ENCODE measurements at places on chromosomes 4 and X.

GRCh38 chr4:71732066-71732465 is 51.8 kb downstream of the GC start:
- no peak for DNase-seq

- DNase-seq, result peak; percentile 79
Measured at GRCh38 chrX:10370976-10371375, 214.2 kb downstream of the CLCN4 start.

GRCh38 chrX:154398668-154399526 is 720 bp downstream of the RPL10 start:
- no peak for DNase-seq

GRCh38 chr4:154329268-154329868 is 162.2 kb downstream of the DCHS2 start:
- peak; percentile 43 for DNase-seq

GRCh38 chr4:106809076-106809475 is 227.0 kb downstream of the DKK2 start:
- peak; percentile 58 for DNase-seq

GRCh38 chr4:90837241-90837640 is 710.0 kb downstream of the CCSER1 start:
- no peak for DNase-seq

DNA sequence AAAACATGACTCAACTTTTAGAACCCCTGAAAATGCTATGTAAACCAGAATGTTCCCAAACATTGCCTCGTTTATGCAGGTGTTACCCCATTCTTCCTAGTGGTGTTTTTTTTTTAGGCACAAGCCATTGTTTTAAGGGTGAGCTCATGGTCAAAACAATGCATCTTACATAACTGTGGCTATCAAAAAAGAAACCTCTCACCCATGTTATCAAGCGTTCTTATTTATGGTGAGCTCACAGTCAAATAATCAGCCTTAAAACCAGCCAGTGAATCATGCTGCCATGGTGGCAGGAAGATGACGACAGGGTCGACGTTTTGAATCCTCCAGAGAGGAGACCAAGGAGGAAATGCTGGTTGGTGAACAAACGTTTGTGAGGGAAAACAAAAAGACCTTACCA is 195.2 kb downstream of the KDR start:
- peak; percentile 73 for DNase-seq

- no peak for DNase-seq
Measured at GRCh38 chr4:59823311-59823710, 1376.8 kb upstream of the ADGRL3 start.

DNA sequence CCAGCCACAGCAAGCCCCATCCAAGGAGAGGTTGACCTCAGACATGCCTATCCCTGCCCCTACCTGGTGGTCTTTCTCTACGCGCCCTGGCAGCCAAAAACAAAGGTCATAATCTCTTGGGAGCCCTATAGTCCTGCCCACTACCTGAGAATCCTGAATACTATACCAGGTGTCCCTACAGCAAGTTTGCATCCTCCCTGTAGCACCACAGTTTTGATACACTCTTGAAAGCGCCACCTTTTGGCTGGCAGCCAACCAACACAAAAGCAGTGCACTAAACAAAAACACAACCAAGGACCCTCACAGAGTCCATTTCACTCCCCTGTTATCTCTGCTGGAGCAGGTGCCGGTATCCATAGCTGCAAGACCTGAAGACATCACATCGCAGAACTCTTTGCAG is 523.8 kb upstream of the CPEB2 start:
- DNase-seq, result no peak

DNA sequence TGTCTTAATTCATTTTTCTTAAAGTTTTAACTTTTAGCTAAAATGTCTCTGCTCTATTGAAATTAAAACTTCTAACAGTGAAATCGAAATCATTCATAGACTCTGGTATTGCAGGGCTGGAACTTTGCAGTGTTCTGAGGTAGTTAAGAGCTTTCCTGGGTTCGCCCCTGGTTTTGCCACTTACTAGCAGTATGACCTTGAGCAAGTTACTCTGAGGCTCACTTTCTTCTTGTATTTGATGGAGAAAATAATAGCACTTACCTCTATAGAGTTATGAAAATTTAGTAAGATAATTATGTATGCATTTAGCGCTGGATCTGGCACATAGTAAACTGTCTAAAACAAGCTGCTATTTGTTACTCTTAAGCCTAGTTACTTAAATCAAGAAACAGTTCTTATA is 1.7 kb downstream of the SLAIN2 start:
- DNase-seq, result no peak

DNA sequence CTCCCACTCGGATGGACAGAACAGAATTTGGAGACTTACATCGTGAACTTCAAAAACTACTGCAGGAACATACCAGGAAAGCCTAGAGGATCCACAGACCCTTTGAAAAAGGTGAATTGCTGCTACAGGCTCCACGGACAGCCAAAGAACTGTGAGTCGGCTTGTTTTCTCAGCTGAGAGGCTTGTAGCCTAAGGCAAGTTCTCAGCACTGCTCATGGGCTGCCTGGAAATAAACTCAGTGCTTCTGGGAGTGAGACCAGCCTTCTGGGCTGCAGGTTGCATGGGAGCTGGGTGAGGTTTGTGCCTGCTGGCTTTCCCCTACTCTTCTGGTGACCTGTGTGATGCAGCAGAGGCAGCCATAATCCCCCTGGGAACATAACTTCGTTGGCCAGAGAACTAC is 1397.6 kb downstream of the FAM133A start:
- DNase-seq, result no peak

DNA sequence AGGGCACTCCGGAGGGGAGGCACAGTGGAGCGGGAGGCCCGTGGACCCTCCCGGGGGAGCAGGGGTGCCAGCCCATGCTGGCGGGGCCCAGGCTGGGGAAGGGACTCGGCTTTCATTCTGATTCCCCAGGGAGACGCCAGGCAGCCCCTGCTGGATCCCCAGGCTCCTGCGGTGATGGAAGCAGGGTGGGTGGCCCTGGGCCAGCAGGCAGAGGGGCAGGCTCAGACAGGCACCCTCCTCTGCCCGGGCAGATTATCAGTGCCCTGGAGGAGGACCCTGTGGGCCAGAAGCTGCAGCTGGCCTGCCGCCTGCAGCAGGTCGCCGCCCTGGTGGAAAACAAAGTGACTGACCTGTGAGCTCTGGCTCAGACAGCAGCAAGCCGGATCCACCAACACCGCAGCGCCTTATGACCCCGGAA is 2.1 kb upstream of the SRPK3 start:
- peak; percentile 51 for DNase-seq

- DNase-seq, result no peak
Measured at GRCh38 chr4:6956434-6957147, 47.0 kb downstream of the TBC1D14 start.

GRCh38 chrX:45766981-45767501 is 566.4 kb upstream of the DIPK2B start:
- DNase-seq, result peak; percentile 61

GRCh38 chrX:14094191-14094590 is 64.5 kb upstream of the GEMIN8 start:
- DNase-seq, result no peak

DNA sequence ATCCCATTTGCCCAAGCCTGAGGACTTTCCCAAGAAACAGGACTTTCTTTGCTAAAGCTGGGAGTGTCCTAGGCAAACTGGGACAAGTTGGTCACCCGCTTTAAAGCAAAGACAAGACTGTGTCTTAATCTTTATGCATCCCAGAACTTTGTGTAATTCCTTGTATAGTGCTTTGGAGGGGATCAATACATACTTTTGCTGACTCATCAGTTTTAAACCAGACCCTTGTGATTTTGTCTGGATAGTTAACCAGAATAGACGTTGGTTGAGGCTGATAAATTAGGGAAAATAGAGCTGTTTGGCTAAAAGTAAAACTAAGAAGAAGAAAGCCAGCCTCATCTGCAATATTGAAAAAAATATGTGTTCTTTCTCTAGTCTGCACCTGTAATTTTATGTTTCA is 82.8 kb downstream of the IL1RAPL1 start:
- no peak for DNase-seq

DNA sequence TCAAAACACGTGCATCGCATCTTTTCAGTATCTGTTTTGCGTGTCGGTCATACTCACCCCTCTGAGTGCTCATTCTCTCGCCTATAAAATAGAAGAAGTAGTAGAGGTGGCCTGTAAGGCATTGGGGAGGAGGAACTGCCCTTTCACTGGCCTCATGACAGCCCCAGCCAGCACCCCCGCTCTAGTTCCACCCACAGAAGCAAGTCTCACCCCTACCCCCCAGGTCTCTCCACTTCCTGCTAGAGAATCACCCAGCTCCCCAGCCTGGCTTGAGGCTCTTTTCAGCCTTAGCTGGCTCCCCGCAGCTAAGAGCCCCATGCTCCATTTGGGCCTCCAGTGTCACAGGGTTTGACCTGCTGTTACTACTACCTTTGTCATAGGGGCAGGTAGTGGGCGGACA is 11.8 kb downstream of the HDAC6 start:
- no peak for DNase-seq

GRCh38 chr4:156344397-156344796 is 390.7 kb upstream of the CTSO start:
- DNase-seq, result no peak

- DNase-seq, result peak; percentile 90
Measured at GRCh38 chr4:37758226-37758625, 68.3 kb upstream of the PGM2 start.

DNA sequence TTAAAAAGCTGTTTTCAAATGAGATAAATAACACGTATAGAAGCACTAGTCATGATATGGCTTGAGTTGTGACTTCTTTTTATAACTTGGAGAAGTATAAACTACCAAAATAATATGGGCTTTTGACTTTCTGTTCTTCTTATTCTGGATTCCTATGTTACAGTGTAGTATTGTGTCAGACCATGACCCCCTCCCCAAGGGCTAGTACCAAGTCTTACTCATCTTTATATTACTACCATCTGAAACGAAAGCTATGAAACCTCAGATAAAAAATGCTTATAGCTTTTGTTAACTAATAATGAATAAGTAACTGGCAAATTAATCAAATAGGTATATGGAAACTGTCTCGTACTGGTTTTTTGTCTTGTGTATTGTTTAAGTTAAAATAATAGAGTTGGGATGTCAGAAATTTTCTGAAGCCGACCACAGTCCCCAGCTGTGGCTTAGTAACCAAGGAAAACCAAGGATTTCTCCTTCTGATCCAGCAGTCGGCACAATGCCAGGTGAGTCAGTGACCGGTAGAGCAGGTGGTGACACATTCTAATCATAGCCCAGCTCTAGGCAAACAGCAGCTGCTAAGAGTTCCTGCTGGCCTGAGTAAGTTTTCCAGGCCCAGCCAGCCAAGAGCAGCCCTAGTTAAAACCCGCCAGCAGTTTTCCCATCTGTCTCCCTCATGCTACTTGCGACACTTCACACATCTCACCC is 163.3 kb upstream of the PRDX4 start:
- peak; percentile 88 for DNase-seq

DNA sequence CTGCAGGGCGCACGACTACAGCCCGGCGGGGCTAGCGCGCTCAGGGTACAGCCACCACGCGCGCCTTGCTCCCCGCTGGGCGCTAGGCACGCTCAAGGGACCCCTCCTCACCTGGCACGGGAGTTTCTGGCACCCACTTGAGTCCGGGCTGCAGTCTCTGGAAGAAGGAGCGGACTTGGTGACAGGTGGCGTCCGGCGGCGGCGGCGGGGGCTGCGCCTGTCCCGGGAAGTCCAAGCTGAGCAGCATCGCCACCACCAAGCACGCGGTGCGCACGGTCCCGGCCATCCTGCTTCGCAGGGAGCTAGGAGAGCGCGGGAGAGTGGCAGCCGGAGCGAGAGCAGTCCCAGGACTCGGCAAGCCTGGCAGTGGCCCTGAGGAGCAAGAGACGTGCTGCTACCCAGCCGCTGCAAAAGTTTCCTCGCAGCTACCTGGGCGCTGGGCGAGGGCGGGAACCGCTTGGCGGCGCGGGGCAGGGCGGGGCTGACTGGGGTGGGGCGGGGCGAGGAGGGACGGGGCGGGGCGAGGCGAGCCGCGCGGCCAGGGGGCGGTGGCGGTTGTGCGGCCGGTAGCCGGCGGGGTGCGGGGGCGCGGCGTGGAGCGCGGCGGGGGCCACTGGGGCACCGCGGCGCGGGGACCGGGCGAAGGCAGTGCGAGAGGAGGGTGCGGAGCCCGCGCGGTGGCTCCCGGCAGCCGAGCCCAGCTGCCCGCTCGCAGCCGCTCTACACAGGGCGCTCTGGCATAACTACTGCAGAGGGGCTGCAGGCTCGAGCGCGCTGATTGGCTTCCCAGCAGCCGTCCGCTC is at the start of gene GPC3:
Gene GPC3, minus strand, starts transcription at position 431 of the 803 bp plus-strand sequence.
- no peak for DNase-seq

- no peak for DNase-seq
Measured at GRCh38 chr4:81227138-81227537, 12.1 kb upstream of the PRKG2 start.

DNA sequence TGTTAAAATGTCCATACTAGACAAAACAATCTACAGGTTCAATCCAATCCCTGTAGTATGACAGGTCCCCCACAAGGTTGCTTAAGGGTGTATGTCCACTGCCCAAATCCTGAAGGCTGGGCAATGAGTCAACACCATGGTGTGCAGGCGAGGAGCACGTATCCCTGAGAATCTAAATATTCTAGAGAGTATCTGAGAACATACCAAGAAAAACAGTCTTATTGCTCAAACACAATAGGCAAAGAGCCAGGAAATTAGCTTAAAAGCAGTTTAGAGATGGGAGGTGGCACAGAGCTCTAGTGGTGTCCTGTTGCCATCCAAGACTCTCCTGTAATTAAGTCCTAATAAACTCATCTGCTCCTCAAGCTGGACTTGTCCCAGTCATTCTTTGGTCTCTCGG is 37.0 kb downstream of the RCHY1 start:
- DNase-seq, result no peak

GRCh38 chr4:47577779-47578553 is 92.9 kb downstream of the ATP10D start:
- no peak for DNase-seq

GRCh38 chrX:24243188-24243587 is 70.7 kb downstream of the SUPT20HL2 start:
- no peak for DNase-seq

GRCh38 chr4:54852602-54853001 is 194.8 kb downstream of the KIT start:
- no peak for DNase-seq

GRCh38 chrX:28311466-28311865 is 275.8 kb upstream of the IL1RAPL1 start:
- no peak for DNase-seq

DNA sequence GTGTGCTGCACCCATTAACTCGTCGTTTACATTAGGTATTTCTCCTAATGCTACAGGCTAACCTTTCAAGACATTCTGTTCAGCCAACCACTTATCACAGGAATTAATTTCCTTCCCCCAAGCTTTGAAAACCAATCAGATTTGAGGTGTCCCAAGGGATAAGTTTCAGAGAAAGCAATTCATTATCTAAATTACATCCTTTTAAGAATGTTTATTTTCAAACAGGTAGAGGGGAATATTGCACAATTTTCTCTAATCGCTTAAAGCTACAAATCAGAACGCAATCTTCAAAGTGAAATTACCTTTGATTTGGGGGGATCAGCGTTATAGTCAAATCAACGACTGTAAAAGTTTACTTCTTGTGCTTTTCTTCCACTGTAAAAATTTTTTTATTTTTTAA is 1.6 kb downstream of the CLOCK start:
- peak; percentile 57 for DNase-seq

All from bronchial epithelial cell (primary cell).